Activated B cell treated with CpG ODN at 0.5 μM for 24 hours (primary cell): ENCODE measurements at places on chromosomes 2 and 18. TPM values are rescaled to one million over a fixed set of nuclear protein-coding genes. Genes with fewer than 3 reads are reported as not detected.
A peak's percentile ranks its signal among the peaks of the same experiment; 100 is the strongest.

DLX1 gene
- not detected in 2 replicates for total RNA-seq

ERCC3 gene
- total RNA-seq, result 55.9 and 65.6 TPM in 2 replicates

AGAP1 gene
- not detected in 2 replicates for total RNA-seq

RTP5 gene
- 0.12 TPM in 1 of 2 replicates, not detected in the other for total RNA-seq

KCNIP3 gene
- not detected in 2 replicates for total RNA-seq

GRCh38 chr2:95274291-95275150 is at the start of gene PROM2:
Gene PROM2, plus strand, starts transcription at chr2:95274449. Its CDS starts 137 bp downstream, at chr2:95274586.
- DNase-seq, result peak; percentile 7

- no peak for DNase-seq
Observed at GRCh38 chr2:164784376-164784775, 57.2 kb downstream of the COBLL1 start.

GRCh38 chr2:135555311-135555710 is 24.0 kb downstream of the R3HDM1 start:
- no peak for DNase-seq

DNA sequence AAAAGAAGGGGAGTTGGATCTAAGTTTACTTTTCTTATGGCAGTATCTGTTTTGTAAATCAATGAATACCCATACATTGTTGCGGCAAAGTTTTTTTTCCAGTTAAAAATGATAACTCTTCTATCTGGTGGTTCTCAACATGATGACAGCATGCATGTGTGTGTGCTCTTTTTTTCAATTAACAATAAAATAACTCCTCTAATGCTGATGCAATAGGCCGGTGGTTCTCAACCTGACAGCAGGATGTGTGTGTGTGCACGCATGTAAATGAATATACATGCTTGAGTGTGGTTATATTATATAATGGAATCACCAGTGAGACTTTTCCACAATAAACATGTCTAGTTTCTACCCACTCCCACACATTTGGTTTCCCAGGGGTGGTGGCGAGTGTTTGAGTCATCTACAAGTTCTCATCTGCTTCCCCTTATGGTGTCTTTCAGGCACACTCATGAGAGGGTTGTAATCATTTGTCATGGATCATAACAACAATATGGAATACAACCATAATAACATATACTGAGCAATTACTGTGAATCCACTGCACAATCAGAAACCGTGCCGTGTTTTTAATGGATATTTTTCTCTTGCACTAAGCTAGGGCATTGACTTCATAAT is 31.2 kb downstream of the PARD3B start:
- no peak for DNase-seq

GRCh38 chr18:13653746-13654433 is 72.5 kb downstream of the FAM210A start:
- no peak for DNase-seq

DNA sequence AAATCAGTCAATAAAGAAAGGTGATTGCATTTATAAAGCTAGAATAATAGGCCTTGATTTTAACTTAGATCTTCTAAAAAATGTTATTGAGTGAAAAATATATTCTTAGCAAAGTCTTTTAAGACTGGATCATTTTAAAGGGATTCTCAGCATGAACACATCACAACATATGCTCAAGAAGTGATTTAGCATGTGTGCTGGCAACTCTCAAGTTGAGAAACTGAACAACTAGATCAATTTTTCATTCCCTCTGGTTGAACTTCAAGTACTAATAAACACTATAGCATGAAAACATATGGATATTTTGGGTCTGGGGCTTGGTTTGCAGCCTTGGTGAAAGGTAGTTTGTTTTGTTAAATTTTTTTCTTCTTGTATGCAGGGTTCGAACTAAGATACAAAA is 107.8 kb upstream of the PNPT1 start:
- DNase-seq, result no peak

DNA sequence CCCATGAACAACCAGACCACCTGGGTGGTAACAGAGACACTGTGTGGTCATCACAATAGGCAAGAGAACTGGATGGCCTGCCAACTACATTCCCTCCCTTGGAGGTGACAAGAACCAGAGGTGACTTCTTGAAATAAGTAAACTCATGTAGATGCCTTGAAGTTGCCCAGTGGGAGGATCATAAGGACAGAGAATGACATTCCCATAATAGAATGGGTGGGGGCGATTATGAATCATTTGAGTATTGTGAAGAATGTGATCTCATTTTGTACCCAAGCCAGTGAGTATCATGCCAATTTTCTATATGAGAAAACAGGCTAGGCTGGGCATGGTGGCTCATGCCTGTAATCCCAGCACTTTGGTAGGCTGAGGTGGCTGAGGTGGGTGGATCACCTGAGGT is 211.4 kb upstream of the GYPC start:
- DNase-seq, result no peak

- no peak for DNase-seq
Observed at GRCh38 chr2:233275223-233275622, 23.8 kb downstream of the ATG16L1 start.

DNA sequence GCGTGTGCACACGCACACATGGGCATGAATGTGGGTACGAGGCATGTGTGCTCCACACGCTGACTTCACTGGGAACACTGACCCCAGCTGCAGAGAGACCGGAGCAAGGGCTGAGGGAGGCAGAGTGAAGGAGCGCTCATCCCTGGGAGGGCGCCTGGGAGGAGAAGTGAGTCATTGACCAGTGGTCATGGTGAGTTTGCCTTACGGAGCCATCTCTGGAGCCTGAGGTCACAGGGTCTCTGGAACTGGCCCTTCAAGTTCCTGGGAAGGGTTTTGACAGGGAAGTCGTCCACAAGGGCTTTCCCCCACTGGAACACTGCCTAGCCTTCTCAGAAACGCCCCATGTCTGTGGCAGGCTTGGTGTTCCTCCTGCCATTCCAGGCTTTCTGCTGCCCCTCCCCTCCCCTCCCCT is 14.3 kb upstream of the TMEM185B start:
- DNase-seq, result no peak

DNA sequence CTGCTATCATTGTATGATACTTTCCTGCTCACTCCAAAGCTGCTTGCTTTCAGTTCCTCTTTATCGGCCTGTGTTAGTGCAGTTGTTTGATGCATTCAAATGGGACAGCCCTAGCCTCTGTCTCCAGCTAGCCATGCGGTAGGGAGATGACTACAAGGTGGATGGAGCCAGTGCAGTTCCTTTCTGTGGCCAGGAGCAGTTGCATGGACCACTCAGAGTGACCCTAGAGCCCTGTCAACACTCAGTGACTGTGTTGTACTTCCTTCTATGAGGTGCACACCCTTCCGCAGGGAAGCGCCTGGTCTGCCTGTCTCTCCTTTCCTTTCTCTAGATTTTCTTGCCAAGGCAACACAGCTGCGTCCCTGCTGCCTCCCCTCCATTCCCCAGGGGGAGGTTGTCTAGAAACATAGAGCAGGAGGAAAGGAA is 33.8 kb downstream of the KCNS3 start:
- no peak for DNase-seq
